SK-N-SH treated with all-trans-retinoic acid at 6 μM for 48 hours (cell line): ENCODE measurements at places on chromosomes 1 and 21.

DNA sequence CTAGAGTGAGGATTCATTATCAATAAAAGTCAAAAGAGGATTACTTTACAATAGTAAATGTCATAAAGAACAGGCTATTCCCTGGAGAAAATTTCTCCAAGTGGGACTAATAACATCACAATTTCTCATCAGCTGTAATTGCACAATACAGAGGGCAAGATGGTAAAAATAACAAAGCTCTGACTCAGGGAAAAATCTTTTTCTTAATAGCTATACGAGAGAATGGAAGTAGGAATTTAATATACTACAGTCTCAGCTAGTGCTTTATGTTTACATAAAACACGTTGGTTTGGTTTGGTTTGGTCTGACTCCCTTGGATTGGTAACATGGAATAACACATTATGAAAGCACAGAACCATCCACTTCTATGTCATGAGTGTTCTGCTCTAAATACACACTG is 397.6 kb downstream of the LRRIQ3 start:
- no peak for ATAC-seq

DNA sequence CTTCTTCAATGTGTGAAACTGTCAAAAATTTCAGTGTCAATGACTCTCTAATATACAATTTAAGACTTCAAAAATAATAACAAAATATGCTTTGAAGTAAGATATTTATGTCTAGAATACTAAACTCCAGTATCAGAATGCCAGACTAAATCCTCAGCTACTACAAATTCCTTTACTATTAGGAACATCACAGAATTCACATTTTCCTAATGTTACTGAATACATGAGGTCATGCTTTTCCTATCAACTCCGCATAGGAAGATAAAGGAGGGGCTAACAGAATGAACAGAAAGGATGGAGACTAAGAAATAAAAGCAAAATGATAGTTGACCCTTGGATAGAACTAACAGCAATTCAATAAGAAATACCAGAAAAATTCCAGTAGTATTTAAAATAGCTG is 292.7 kb downstream of the SDCCAG8 start:
- no peak for ATAC-seq

DNA sequence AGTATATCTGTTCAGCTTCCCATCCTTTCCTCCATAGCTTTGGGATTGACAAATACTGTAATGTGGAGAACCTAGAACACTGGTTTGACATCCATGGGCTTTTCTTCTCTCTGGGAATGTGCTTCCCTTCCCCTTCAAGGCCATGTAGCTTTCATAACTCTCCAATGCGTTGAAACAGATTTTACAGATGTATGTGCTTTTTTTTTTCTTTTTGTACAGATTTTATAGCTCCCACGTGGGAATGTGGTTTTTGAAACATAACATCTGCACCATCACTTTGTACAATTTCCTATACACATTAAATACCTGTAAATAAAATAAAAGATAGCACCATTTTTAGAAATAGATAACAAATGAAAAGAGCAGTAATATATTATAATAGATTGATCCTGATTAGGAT is 138.5 kb upstream of the TMPRSS15 start:
- ATAC-seq = no peak

DNA sequence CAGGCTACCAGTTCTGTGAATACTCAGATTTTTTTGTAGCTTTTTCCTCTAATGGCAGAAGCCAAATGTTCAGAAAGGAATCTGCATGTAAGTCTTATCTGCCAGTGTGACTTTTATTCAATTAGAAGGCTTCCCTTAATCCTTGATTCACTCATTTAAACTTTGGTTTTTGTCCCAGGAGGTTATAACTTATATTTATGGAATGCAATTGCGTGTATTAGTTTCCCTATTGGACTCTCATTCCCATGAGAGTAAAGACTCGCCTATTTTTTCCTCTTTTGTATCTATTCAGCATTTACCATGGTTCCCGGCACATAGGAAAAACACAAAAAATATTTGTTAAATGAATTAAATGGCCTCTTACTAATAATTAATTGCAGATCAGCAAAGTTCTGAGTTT is 3.5 kb downstream of the NTMT2 start:
- ATAC-seq = no peak
